ENCODE measurements at places on chromosomes 2 and 18.

GRCh38 chr2:101307503-101307902 lies 998 bp downstream of the RNF149 start:
- no peak for DNase-seq

GRCh38 chr2:144281476-144281875 lies 238.4 kb downstream of the ZEB2 start:
- DNase-seq, result no peak

DNA sequence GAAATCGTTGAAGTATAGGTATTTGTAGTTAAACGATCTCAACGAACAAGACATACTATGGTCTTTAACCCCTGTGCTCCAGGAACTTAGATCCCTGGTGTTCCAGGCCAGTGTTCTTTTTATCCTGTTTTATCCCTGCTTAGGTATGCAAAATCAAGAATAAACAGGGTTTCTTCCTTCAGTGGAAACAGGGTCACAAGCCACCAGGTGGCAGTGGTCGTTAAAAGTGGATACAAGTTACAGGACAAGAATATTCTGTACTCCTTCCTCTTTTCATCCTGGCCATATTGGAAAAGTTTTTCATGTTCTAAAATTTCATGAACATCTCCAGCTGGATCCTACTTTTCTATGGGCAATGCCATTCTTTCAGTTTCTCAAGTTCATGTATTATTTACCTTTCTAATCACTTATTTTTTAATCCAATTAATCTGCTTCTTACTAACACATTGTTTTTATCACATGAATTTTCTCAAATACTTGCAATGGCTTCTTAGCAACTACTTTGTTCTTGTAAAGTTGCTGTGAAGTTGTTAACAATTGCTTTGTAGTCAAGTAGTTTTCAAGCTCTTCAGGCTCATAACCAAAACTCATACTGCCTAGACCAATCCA lies 16.4 kb upstream of the HNMT start:
- DNase-seq, result no peak

DNA sequence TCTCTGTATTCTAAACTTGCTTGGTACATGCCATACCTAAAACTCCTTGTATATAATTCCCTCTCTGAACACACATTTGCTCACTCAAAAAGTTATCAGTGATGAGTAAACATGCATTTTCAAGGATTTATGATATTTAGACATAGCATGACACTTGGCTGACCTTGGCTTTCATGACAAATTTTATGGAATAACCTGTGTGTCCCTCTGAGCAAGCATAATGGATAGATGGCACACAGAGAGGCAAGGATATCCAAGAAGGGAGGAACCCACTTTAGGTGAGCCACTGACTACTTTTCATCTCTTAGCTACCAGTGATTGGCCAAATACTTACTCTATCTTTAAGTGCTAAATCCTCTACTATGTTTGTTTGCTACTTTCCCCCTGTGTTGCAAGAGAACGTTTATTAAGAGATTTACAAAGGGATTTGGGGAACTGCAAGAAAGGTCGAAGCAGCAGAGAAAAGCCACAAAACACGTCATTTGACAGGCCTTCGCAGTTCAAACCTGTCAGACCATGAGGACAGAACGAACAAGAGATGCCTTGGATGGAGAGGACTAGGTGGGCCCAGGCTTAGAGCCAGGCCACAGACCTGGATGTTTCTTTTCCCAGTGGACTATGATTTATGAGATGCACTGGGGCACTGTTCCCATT lies 379.9 kb downstream of the NBAS start:
- DNase-seq, result no peak
